CD4-positive, alpha-beta T cell treated with Interleukin-6 at 100 ng/mL for 8 hours (primary cell): ENCODE measurements at places on chromosomes 7 and 10.

DNA sequence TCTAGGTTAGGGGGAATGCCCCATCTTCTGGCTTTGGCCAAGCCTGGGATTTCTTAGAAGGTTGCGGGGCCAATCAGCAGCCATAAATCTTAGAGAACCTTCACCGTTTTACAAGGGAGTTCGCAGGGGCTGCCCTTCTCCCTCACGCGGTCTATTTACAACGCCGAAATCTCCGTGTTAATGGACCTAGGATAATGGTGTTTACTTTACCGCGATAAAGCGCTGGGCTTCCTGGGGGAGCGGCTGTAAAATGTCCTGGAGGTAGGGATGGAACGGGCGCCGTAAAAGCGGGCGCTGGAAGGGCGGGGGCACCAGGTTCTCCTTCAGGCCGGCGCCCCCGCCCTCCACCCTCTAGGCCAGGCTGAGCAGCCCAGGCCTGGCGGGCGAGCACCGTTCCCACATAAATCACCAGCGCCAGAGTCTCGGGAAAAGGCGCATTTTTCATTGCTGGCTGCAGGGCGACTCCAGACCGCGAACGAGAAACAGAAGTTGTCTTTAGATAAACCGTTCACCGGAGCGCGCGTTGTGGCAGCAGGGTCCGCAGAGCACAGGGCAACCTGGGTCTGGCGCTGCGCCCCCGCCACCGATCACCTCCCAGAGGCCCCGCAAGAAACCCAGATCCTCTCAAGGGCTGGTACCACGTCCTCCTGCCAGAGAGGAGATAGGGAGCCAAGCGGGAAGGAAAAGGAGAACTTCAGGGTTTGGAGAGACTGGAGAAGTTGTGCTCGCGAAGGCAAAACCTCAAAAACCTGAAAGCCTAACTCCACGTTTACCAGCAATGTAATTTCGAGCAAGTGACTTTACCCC, 12.5 kb upstream of the NKX2-3 start:
- no peak for DNase-seq

GRCh38 chr7:98922392-98923187, 44.3 kb downstream of the TRRAP start:
- DNase-seq = no peak

GRCh38 chr7:33107136-33108066, 1.8 kb downstream of the RP9 start:
- DNase-seq = peak; percentile 41

- no peak for DNase-seq
Measured at GRCh38 chr10:117740691-117741222, 198.2 kb downstream of the EMX2 start.

- DNase-seq = no peak
Measured at GRCh38 chr7:142250705-142251104, 7.2 kb downstream of the PRSS58 start.

DNA sequence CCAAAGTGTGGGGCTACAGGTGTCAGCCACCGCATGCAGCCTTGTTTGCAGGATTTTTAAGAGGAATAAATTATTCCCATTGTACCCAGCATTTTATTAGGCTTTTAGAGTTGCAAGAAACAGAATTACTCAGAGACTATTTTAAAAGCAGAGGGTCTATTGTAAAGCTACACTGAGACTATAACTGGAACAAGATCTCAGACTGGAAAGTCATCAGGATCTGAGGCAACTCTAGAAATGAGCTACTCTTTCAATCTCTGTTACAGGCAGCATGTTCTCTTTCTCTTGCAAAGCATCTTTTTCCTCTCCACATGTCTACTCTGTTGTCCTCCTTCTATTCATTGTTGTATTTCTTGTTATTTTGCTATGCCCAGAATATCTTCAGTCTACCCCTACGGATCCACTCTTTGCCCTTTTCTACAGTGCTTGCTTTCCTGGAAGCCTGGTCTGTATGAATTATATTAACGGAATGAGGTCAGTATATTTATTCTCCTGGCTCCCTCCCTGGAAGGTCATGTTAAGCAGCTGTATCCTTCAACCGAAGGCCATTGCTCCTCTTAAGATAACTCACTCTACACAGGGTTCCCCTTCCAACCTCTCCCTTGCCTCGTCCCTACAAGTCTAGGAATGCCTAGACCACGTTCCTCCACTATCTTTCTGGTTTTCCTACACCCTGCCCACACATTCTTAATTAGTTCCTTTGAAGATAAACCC, 27.7 kb upstream of the MICU1 start:
- DNase-seq = no peak

DNA sequence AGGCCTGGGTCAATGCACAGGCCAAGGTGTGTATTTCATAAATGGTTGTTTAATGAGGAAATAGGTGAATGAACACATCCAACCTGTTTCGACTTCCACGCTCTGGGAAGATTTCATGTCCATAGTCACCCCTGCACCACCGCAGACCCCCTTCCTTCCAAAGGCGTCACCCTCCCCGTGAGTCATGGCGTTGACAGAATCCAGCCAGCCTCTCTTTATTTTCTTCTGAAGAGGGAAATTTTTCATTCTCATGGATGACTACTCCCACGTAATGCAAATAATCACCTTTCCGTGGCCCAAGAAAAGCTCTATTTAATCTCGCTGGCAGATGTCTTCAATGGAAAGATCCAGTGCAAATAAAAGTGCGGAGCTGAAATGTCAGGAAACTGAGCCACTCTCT, 75.3 kb upstream of the FOXK1 start:
- DNase-seq = no peak

DNA sequence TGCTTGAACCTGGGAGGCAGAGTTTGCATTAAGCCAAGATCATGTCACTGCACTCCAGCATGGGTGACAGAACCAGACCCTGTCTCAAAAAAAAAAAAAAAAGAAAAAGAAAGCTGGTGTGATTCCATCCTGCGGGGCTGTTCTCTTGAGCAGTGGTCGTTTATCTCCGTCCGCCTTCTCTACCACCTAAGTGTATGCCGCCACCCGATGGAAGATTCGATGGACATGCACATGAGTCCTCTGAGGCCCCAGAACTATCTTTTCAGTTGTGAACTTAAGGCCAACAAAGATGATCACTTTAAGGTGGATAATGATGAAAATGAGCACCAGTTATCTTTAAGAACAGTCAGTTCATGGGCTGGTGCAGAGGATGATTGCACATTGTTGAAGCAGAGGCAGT, 65.7 kb downstream of the ABRAXAS2 start:
- DNase-seq = no peak

GRCh38 chr10:24097751-24098207, 111.2 kb upstream of the KIAA1217 start:
- no peak for DNase-seq

GRCh38 chr7:23347033-23347681, 48.0 kb downstream of the MALSU1 start:
- DNase-seq = no peak

DNA sequence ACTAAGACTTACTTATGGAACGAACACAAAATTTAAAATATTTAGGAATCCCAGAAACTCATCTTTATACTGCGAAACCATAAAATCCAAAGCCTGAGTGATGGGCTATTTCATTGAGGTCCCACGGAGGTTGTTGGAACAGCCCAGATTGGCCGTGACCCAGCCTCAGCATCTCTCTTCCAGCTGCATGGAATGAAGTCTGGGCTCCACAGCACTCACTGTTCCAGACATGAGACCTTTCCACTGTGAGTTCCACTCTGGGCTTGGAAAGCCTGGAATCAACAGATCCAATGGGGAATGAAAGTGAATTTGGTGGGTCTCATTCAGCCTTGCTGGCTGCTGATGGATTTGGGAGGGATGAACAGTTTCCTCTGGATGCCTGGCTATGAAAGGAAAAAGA, 184.9 kb downstream of the EMX2 start:
- DNase-seq = no peak

DNA sequence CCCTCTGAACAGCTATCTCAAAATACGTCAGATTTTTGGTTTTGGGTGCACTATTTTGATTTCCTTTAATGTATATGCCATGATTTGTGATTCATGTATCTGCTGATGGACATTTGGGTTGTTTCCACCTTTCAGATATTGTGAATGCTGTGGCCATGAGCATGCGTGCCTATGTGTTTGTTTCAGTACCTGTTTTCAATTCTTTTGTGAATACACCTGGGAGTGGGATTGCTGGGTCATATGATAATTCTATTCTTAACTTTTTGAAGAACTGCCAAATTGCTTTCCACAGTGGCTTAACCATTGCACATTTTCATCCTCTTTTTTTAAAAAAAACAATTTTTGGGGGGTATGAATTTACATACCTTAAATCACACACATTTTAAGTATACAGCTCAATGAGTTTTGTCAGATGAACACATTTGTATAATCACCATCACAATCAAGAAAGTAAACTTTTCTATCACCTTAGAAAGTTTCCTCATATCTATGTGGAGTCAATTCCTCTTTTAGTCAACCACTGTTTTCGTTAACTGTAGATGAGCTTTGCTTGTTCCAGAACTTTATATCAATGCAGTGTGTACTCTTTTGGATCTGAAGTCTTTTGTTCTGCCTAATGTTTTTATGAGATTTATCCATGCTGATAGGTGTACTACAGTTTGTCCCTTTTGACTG, 36.9 kb downstream of the CYP26A1 start:
- DNase-seq = no peak

GRCh38 chr10:88546497-88546896, 36.6 kb downstream of the RNLS start:
- no peak for DNase-seq
